ENCODE measurements at places on chromosomes 1 and 21.

DNA sequence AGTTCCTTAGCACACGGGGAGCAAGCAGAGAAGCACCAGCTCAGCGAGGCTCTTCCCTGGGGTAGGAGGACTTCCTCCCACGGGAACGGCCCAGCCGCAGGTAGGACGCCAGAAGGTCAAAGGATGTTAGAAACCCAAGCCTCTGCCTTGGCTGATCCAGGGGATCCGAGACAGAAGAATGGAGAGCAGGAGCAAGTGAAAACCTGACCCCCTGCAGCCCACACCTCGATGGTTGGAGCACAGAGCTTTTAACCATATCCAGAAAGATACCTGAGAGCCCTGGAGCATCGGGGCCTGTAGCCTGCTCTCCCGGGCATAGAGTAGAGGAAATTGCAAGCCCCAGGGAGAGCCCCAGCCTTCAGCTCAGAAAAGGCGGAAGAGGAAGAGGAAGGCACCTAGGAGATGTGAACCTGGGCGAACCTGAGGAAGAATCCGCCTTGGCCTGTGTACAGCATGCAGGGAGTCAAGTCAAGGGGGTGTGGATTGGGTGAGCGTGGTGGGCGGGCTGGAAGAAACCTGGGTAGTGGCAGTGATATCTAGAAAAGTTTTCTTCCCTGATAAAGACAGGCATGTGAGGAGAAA is 76.3 kb downstream of the PSMG1 start:
- no peak for DNase-seq

DNA sequence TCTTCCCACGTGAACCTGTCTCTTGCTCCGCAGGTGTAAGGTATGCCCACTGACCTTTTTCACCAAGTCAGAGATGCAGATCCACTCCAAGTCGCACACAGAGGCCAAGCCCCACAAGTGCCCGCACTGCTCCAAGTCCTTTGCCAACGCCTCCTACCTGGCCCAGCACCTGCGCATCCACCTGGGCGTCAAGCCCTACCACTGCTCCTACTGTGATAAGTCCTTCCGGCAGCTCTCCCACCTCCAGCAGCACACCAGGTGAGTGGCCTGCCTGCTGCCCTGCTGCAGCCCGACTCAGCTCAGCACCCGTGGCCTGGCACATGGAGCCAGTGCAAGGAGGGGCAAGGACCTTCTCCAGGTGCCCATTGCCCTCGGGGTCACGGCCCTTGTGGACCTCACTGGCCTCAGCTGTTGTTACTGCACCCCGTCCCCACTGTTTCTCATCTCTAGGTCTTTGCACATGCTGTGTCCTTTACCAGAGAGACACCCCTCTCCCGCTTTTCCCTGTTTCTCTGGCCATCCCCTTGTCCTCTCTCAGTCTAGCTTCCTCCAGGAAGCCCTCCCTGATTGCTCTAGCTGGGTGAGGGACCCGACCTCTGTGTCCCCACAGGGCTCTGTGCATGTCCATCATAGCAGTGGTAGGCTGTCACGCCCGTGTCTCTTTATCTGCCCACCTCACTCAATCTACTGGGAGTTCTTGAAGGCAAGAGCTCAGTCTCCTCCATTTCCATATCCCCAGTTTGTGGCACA is 25.4 kb downstream of the ZNF362 start:
- no peak for DNase-seq

GRCh38 chr1:248215880-248216279 is 15.3 kb upstream of the OR2M4 start:
- DNase-seq = no peak

DNA sequence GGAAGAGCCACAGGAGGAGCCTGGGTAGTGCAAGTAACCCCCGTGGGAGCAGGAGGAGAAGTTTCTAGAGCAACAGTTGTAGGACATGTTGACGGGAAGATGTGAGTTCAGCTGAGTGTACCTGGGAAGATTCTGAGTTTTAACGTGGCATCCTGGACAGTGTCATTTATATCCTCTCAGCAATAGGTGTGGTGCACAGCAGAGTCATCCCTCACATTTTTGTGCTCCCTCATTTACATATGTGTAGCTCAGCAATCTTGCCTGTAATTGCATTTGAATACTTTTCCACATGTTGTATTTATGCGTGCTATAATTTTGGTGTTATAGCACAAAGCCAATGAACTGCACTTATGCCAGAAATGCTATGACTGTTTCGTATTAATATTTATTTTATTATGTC is at the start of gene KRTAP13-3:
Gene KRTAP13-3 (minus strand): TSS at position 101 of the 400 bp plus-strand sequence. CDS start 14 bp downstream, at position 87.
- no peak for DNase-seq

- DNase-seq = no peak
These were observed 20.7 kb downstream of the PPP1R15B start for GRCh38 chr1:204390751-204391466.

DNA sequence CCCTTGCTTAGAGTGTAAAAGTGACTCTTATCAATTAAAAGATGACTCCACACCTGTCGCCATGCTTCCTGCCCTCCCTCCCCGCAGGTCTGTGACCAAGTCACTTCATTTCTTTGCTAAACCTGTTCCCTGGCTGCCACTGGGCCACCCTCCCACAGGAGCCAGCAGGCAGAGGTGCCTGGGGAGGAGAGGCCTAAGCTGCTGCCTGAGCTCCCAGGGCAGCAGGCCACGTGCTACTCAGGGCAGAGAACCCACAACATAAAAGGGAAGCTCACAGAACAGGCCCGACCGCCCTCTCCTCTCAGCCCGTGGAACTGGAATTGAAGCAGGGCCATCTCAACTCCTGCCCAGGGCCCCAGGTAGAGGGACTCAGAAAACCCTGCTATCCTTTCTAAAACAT is 4.9 kb downstream of the C1orf198 start:
- DNase-seq = no peak

DNA sequence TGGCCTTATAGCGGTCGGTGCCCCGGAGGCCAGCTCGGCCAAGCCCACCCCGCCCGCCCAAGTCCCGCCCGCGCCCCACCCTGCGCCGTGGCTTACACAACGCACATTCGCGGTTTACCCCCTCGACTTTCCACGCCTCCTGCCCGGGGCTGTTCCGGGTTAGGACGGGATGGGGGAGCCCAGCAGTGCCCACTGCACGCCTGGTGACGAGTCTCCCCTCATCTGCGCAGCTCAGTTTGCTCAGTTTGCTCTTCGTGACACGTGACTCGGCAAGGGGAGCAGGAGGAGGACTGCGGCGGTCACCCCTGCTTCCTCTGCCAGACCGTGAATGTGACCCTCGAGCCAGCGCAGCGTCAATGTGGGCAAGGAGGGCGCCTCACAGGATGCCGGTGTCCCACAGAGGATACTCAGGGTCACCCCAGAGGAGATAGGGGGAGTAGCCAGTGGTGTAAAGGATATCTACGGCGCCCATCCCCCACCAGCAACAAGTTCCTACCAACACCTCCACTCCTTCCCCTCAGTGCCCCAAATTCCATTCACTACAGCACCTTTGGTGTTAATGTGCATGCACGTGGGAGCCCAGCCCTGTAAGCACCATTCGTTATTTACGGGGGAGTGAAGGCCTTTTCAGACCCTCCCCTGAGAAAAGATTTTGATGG is 350 bp upstream of the S100A6 start:
- peak; percentile 84 for DNase-seq

DNA sequence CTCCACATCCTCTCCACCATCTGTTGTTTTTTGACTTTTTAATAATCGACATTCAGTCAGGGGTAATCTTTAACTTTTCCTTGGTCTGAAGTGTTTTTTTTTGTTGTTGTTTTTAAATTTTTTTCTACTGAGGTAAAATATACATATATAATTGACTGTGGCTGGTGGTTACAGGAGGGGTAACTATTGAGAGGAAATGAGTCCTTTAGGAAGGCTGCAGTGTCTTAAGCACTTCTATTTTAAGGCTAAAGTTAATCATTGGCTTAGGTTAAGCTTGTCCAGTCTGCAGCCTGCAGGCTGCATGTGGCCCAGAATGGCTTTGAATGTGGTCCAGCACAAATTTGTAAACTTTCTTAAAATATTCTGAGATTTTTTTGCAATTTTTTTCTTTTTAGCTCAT is 172.5 kb downstream of the CTH start:
- no peak for DNase-seq

DNA sequence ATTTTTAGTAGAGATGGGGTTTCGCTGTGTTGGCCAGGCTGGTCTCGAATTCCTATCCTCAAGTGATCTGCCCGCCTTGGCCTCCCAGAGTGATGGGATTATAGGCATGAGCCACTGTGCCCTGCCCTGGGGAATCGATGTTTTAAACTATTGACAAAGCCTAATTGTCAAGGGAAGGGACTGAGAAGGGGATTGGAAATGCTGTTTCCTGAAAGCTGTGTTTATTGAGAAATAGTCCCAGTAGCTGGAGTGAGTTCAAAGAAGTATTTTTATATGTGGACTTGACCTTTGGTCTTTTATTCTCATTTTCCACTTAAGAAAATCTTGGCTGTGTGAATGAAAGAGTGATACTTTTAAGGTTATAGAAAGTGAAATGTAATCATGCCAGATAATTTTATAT is 47.5 kb downstream of the KIF1B start:
- DNase-seq = no peak

- DNase-seq = no peak
These were observed 387.8 kb downstream of the KCNH1 start for GRCh38 chr1:210746024-210746731.

DNA sequence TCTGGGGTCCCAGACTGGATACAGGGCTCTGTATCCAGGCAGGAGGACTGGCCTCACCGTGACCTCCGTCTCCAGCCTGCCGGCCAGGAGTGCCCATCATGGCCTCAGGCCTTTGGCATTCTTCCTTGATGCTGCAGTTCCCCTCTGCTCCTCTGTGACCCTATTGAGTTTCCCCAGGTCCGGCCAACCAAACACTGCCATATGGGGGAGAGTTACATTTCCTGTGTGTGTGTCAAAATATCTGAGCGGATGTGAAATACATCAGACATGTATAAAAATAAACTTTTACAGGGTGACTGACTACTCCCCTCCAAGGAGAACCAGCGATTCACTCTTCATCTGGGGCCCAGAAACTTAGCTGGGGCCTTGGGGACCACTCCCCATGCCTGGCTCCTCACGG is 10.2 kb upstream of the UBL4B start:
- DNase-seq = no peak

- peak; percentile 30 for DNase-seq
These were observed 27.8 kb upstream of the A3GALT2 start for GRCh38 chr1:33348676-33349080.
